NCI-H2107 (cell line): ENCODE measurements at places on chromosomes 2 and 18.

DNA sequence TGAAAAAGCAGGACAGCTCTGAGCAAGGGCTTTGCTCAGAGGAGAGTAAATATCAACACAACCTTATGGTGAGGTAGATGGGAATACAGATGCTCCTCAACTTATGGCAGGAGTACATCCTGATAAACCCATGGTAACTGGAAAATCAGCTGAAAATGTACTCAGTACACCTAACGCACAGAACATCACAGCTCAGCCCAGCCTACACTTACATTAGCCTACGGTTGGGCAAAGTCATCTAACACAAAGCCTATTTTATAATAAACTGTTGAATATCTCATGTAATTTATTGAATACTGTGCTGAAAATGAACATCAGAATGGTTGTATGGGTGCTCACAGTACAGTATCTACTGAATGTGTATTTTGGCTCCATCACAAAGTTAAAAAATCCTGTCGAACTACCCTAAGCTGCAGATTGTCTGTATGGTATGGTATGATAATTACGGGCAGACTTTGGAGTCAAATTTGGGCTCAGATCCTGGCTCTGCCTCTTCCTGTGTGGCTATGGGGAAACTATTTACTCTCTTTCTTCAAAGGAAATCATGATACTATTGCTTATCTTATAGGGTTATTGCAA lies 120.3 kb upstream of the LYPD1 start:
- no peak for DNase-seq

GRCh38 chr2:18830962-18831361 lies 241.6 kb upstream of the NT5C1B start:
- DNase-seq = no peak

DNA sequence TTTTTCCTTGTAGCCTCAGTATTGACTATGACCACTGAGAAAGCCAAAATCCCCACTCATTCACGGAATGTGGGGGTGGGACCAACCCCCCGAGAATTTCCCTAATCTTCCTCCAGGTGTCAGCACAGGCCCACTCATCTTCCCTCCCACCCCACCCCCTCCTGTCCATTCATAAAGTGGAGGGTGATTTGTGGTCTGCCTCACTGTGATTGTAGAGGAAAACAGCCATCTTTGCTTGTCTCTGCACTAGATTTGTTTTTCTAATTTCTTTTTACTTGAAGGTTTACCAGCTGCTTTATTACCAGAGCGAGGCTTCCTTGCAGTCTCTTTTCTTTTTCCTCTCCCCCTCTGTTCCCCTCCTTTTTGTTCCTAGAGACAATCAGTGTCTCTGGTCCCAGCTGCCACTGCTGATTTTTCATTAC lies 171.8 kb downstream of the ICOS start:
- peak; percentile 32 for DNase-seq

- no peak for DNase-seq
Measured at GRCh38 chr2:140643761-140644187, 1487.0 kb downstream of the LRP1B start.

DNA sequence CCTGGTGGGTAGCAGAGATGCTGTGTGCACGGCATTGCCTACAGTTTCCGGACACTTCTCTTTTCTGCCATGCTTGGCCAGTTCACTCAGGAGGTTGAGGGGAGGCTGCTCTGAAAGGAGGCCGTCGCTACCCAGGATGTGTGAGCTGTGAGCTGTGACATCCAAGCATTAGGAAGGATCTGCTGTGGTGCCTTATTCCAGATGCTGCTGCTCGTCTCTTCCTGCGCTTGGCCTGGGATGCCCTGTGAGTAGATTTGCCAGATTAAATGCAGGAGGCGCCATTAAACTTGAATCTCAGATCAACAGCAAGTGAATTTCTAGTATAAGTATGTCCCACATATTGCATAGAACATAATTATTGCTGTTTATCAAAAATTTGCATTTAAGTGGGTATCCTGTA lies 124.2 kb upstream of the SIX3 start:
- DNase-seq = no peak

DNA sequence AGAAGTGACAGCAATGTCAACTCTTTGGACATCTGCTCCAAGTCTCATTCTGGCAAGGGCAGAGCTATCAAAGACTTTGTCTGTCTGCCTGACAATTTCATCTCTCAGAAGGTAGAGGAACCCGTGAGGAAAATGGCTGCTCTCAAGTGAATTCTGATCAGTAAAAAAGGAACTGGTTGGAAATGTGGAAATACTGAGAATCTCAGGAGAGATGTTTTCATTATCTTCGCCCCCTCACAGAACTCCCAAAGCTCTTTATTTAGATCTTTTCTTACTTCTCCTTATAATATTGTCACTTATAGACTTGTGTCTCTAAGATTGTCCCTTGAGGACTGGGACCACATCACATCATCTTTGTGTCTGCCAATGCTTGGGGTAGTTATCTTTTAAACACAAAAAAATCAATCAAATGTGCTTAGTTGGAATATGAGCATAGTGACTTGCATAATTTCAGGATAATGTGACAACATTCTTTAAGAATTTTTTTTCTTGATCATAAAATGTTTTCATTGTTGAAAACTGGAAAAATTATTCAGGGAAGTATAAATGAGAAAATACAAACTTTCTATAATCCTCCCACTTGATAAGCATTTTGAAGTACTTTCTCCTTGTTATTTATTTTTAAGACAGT lies 68.2 kb upstream of the ITGB6 start:
- DNase-seq = no peak

DNA sequence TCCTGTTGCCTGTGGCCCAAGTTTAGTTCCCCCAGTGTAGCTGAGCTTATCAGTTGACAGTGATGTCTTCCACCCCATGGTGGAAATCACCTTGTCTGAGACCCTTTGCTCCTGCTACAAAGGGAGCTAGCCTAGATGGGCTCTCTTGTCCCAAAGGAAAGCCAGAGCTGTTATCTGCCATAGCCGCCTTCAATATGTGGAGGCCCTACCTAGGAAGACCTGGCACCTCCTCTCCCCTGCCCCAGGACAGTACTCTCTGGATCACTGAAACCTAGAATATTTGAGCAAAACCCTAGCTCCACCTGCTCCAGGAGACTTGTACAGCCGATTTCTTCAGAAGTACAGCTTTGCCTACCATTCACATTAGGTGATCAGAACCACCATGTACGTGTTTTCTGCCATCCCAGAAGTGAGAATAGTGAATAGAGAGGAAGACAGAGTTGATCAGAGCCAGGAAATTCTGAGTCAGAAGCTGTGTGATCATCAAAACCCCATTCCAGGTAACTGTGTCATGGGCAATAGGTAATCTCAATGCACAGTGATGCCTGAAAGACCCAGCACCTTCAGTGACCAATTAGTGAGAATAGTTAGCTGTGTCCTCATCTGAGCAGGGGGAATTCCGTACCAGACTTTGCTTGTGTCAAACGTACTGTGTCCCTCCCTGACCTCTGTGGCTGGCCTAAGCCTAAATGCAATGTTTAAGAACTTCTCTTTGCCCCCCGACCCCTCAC lies 138.4 kb upstream of the ALPP start:
- no peak for DNase-seq

DNA sequence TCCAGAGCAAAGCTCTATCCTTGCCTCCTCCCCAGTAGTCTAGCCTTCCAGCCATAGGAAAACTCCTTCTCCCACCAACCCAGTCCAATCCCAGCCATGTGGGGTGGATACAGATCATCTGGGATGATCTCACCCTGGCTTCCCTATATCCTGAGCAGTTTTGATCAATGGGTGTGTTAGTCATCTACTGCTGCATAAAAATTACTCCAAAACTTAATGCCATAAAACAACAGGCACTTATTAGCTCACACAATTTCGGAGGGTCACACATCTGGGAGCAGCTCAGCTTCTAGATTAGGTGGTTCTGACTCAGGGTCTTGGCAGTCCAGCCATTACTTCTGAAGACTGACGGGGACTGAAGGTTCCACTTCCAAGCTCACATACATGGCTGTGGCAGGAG lies 190.4 kb downstream of the SPP2 start:
- DNase-seq = no peak

DNA sequence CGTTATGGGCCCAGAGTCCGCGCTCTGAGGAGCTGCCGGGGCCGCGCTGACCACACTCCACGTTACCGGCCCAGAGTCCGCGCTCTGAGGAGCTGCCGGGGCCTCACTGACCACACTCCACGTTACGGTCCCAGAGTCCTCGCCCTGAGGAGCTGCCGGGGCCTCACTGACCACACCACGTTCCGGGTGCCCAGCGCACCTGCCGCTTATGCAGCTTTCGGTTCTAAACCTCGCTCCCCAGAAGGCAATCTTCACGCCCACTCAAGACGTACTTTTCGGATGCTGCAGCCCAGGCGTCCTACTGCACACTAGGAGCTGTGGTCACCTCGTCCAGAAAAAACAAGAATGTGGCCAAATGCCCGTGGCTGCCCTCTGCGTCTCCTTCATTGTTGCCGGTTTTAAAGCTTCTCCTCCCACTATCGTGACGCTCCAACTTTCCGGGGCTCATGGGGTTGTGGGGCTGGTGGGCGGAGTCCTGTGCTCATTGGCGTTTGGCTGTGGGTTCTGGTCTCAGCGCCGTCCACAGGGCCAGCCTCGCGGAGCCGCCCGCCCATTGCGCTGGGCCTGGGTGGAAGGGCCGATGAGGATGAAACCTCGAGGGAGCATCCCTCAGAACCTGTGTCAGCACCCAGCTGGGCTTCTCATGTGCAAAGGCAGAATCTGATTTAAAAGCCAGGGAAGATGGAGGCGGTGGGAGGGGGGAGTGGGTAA lies 11.9 kb downstream of the KCNG2 start:
- DNase-seq = no peak

DNA sequence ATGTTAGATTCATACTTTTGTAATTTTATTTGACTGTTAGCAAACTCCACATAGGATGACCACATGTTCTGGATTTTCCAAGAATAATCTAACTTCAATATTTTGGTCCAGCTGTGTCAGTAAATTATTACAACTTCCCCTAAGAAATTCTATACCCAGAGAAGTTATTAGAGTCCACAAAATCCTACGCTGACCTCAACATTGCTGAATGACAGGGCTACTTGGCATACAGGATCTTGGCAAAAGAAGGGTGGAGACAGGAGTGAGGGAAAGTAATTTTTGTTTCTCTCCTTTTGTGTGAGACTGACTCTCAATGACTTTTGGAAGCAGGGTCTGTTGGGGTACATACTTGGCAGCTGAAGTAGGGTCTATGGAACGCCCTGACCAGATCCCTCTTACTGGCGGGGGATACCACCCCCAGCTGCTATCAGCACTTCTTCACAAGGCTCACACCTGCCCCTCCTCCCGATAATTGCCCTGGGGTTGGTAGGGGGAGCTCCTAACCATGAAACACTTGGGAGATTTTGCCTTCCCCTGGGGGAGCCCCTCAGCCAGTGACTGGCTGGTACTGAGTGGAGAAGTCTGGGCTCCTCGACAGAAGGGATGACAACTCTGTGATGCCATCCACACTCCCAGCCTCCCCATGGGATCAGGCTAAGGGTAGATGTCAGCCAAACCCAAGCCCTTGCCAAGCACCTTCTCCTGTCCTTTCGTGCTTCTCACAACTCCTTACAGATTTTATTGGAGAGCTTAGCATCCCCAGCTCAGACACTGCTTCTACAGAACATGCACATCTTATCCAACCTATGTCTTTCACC lies 110.6 kb upstream of the FHL2 start:
- no peak for DNase-seq

DNA sequence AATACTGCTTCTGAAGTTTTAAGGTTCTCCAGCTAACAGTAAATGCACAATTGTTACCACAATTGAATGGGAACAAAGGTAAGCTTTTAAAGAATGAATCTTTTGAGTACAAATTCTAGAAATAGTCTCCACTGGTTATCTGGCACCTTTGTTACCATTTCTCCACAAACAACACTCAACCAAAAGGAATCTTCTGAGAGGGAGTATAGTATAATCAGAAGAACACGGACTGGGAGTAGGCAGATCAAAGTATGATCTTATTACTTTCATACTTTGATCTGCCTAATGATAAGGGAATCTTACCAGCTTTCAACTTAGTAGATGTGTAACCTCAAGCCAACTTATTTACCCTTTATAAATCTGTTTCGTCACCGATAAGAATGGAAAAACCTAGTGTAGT lies 1.4 kb downstream of the CEP76 start:
- DNase-seq = no peak

DNA sequence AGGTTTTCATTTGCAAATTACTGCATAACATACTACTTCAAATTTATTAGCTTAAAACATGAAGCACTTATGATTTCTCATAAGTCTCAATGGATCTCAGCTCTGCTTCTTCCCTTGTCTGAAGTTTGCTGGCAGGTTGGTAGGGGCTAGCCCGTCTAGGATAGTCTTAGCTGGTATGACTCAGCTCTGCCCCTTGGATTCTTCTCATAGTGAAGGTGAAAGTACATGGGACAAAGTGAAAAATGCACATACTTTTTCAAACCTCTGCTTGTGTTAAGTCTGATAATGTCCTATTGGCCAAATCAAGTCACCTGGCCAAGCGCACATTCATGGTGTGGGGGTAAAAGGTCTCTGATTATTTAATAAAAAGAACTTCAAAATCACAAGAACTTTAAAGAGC lies 184.8 kb upstream of the VWC2L start:
- no peak for DNase-seq

- DNase-seq = no peak
Measured at GRCh38 chr18:75269696-75270095, 59.1 kb downstream of the TSHZ1 start.

GRCh38 chr2:219522111-219523030 lies 8.1 kb downstream of the ASIC4 start:
- no peak for DNase-seq

GRCh38 chr2:216849987-216850386 lies 9.9 kb downstream of the TNP1 start:
- peak; percentile 17 for DNase-seq

- DNase-seq = no peak
Measured at GRCh38 chr2:22037274-22037673, 913.5 kb downstream of the TDRD15 start.

DNA sequence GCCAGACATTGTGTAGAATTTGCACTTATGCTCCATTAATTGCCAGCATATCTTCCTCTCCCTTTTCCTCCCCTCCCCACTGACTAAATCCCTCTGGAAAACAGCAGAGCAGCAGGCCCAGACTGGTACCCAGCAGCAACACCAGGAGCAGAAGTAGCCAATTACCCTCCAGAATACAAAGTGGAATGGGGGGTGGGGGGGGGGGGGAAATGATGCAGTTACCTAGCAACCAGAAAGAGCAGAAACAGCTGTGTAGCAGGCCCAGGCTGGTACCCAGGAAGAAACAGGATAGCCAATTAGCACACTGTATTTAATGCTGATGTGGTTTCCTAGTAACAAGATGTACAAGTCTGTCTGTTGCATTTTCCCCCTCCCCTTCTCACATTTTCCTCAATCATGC lies 52.3 kb downstream of the KLF7 start:
- no peak for DNase-seq

GRCh38 chr18:49046125-49046524 lies 95.4 kb upstream of the SMAD7 start:
- DNase-seq = no peak

GRCh38 chr2:205407984-205408383 lies 274.3 kb upstream of the NRP2 start:
- DNase-seq = no peak
